ENCODE measurements at places on chromosomes 5 and 9. TPM values are rescaled to one million over a fixed set of nuclear protein-coding genes. Genes with fewer than 3 reads are reported as not detected.

DNA sequence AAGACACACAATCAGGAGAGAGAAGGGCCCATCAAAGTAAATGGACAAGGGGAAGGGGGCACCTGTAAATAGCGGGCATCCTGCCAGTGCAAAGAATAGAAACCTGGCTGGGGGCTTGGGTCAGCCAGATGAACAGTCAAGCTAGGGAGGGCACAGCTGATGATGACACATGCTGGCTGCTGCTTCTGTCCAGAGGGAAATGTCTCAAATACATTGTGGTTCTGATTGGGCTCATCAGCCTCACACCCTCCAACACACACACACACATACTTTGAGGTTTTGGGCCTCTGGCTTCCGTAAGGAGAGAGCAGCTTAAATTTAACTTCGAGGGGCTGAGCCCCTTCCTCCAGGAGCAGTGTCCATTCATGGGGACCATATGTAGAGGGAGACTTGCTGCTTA is 27.6 kb upstream of the SPATA31E1 start:
- DNase-seq, result no peak

The COL5A1 gene
- 460 TPM for polyA plus RNA-seq

GRCh38 chr9:124126648-124127646 is 115.4 kb downstream of the LHX2 start:
- peak; percentile 59 for DNase-seq

The MYMK gene
- polyA plus RNA-seq, result 82.7 TPM

GRCh38 chr5:26192486-26192885 is 845.9 kb downstream of the CDH9 start:
- no peak for DNase-seq

DNA sequence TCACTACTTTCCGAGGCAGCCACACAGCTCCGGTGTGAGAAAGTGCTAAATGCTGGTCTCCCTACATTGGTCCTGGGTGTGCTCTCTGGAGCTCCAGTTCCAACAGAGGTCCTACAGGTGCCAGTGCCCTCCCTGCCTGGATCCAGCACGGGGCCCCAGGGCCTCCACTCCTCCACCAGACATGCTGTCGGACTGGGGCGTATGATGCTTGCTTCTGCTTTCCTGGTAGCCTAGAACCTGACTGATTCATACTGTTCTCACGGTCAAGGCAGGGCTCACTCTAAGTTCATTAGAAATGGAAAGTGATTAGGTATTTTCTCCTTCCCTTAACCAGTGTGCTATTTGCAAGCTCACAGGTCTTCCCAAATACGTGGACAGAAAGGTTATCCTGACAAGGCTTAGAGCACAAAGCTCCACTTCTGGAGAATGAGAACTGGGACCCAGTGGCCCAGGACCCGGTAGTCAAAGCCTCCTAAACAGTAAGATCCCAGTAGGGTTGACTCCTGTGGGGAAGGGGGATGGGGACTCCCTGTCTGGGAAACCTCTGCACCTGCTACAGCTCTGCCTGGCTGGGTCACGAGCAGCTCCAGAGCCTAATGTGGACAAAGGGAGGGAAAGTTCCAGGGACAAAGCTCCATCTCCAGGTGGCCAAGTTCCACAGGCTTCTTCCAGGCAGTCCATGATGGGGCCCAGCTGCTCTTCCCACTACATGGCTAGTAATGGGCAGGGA is 98.1 kb downstream of the PAX5 start:
- DNase-seq, result no peak

DNA sequence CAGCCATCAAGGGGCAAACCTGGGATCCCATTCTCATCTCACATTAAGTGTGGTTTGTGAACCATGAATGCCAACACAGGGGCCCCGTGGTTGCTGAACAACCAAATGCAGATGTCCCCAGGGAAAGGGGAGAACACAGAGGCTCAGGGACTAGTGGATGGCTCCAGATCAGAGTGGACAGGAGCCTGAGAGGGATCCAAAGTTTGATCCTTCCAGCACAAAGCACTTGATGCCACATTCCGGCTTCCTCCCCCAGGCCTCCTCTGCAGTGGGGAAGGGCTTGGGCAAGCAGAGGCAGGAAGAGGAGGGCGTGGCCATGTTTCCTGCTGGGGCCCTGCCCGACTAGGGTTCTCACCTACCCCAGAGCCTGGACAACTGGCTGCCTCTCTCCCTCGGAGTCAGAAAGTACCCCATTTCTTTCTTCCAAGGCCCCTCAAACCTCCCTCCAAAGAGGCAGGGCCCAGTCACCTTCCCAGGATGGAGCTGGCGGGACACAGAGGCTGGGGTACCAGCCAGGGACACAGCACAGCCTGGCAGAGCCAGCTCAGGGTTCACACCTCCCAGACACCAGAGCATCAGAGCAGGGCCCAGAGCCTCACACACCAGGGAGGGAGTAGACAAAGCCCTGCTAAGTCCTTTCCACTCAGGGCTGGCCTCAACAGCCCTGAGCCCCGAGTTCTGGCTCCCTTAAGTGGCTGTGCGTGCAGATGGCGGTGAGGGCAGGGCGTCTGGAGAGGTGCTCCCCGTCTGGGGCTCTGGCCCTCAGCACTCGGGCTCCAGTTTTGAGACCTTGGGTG is 4.3 kb upstream of the RNF44 start:
- peak; percentile 16 for DNase-seq

The WNT8A gene
- not detected for polyA plus RNA-seq

The NDUFS4 gene
- polyA plus RNA-seq, result 93.3 TPM

GRCh38 chr5:91888810-91889209 is 505.7 kb upstream of the ARRDC3 start:
- DNase-seq, result no peak

The HMMR gene
- polyA plus RNA-seq, result 7.2 TPM

DNA sequence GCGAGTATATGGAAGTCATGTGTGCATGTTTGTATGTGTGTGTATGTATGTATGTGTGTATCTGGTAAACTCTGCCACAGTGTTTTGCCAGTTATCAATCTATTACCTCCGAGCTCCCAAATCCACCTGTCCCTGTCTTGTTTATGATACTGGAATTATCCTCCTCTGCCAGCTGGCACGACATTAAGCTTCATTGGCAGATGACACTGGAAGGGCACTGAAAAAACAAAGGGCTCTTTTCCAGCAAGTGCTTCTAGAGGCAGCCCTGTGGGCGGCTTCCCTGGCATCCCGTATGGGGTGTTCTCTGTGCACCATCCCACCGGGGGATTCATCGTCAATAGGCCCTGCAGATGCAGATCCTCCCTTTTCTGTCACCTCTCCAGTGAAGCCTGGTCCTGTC is 221.5 kb downstream of the MSX2 start:
- DNase-seq, result no peak

The CDH18 gene
- polyA plus RNA-seq, result 7.8 TPM

DNA sequence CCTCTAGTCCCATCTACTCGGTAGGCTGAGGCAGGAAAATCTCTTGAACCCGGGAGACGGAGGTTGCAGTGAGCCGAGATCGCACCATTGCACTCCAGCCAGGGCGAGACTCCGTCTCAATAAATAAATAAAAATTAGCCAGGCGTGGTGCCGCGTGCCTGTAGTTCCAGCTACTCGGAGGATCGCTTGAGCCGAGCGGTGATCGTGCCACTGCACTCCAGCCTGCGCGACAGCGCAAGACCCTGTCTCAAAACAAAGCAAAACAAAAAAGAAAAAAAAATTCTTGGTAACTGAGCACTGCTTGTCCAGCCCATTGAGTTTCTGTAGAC is 710 bp upstream of the WDR55 start:
- no peak for DNase-seq

The IL33 gene
- 29.6 TPM for polyA plus RNA-seq

DNA sequence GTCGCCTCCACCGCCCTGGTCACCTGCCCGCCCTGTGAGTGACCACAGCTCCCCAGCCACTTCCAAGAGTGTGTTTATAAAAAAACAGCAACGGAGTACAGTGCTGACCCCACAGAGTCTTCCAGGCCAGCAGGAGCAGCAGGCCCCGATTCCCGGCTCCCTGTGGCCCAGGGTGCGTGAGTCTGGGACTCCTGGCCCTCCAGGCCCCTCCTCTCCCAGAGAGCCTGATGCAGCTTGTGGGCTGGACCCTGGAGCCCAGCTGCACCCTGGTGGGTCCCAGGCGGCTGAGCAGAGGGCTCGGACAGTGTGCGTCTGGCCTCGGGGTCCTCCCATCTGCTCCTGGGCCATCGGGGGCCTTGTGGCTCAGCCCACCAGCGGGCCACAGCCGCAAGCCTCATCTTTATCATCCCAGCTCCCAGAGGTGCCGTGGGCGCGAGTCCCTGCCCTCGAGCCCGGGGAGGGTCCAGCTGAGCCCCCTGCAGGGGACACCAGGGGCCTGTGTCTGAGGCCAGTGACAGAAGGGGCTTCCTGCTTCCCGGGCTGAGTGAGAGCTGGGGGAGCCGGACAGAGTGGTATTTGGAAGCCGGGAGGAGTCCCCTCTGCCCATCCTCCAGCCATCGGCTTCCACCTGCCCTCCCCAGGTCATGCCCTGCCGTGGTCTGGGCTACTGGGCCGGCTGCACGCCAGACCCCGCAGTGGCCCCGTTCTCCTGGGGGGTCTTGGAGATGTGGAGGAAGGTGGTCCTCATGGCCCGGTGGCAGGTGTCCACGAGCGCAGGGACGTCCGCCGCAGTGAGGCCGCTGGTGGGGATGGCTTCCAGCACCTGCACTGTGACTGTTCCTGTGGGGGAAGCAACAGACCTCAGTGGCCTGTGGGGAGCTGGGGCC is 10.6 kb downstream of the EGFL7 start:
- no peak for DNase-seq

DNA sequence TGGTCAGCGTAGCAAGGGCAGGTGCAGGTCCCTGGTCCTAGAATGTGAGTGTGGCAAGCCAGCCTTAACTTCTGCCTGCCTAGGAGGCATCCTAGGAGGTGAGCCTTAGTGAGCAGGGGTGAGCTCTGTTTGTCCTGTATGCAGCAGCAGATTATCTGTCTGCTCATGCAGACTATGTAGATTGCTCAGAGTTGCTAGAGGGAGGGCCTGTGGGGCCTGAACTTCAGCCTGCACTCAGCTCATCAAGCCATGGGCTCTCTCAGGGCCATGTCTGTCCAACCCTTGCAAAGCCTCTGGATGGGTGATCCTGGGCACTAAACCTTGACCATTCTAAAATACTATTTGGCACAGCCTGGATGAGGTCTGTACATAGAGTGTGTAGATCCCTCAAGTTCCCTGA is 8.5 kb upstream of the CTSL start:
- DNase-seq, result no peak

- DNase-seq, result no peak
Measured at GRCh38 chr5:53023969-53024368, 34.8 kb downstream of the ITGA2 start.

The ARHGEF39 gene
- 5.6 TPM for polyA plus RNA-seq

GRCh38 chr9:91100878-91101450 is 260.8 kb downstream of the AUH start:
- DNase-seq, result no peak

GRCh38 chr9:135563039-135563476 is 1.5 kb downstream of the PAEP start:
- DNase-seq, result no peak

- no peak for DNase-seq
Measured at GRCh38 chr9:132408521-132408920, 1.5 kb upstream of the CFAP77 start.

The CD72 gene
- polyA plus RNA-seq, result 2.6 TPM

The SLIT3 gene
- polyA plus RNA-seq, result 7.5 TPM

The OR2V1 gene
- not detected for polyA plus RNA-seq

DNA sequence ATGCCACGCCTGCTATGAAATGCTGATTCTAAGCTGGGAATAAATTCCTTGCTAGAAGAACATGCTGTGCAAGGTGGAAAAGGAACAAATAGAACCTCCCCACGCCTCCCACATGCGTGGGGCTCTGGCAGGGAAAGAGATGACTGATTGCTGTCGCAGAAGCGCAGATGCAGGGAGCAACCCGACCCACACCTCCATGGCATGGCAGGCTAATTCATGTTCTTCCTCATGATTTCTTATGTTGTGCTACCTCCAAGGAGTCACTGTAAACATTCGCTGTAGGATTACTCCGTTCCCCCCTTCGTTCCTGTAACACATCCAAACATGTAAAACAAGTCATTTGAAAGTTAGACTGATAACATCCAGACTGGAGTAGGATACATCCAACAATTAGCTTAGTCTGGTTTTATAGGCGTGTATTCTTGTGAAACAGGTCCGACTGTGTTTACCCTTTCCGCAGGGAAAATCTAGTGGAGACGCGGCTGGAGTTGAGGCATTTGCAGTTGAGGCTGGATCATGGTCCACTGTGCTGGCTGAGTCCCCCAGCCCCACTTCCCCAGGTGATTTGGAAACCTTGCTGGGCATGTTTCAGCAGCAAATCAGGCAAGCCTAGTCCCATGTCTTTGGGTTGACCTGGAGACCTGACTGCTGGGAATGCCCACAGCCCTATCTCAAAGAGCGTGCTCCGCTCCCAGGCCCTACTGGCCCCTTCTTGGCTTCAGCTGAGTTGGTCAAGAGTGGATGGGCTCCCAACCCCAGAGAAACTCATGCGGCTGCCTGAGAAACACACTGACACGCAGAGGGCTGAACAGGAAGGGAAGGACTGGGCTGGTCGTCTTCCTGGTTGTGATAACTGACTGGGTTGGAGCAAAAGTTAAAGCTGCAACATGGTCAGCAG is 24.8 kb upstream of the ANKRD33B start:
- DNase-seq, result no peak

The CDC14B gene
- polyA plus RNA-seq, result 14.3 TPM

The NXNL2 gene
- polyA plus RNA-seq, result 0.19 TPM

- DNase-seq, result peak; percentile 4
Measured at GRCh38 chr5:64437496-64437895, 68.3 kb upstream of the RGS7BP start.

- no peak for DNase-seq
Measured at GRCh38 chr9:98132806-98133631, 14.0 kb upstream of the TRIM14 start.

DNA sequence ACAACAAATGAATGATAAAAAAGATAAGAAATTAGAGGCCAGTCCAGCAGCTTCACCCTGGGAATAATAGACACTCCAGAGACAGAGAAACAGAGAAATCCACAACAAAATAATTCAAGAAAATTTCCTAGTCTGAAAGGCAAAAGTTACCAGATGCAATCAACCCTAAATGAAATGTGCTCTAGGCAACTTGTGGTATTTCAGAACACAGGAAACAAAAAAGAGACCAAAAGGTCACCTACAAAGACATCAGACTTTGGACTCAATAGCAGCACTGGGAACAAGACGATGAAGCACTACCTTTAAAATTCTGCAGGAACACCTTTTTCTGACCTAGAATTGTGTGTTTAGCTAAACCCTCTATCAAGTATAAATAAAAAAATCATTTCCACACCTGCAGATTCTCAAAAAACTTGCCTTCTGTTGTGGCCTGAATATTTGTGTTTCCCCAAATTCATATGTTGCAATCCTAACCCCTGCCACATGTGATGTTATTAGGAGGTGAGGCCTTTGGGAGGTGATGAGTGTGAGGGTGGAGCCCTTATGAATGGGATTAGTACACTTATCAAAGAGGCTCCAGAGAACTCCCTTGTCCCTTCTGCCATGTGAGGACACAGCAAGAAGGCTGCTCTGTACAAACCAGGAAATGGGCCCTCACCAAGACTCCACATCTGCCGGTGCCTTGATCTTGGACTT is 5.9 kb upstream of the MAPK9 start:
- DNase-seq, result no peak

DNA sequence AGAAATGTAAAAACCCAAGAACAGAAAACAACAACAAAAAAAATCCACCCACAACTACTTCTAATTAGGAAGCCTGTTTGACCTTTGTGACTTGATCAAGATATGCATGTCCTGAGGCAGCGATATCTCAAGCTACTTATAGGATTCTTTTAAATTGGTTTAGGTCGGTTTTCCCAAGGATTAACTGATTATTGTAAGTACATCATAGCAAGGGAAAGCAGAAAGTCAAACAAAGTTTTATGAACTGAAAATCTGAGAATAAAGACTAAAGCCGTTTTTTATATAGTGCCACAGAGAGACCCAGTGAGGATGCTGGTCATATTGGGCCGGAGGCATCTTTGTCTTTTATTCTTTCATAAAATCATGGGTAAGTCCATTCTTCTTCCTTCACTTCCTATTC is 72.0 kb downstream of the CD180 start:
- no peak for DNase-seq

- no peak for DNase-seq
Measured at GRCh38 chr5:93053825-93054224, 527.2 kb downstream of the NR2F1-AS1 start.

Measured in hindlimb muscle (tissue), 1 donor.